Tibial nerve (tissue), 4 donors: ENCODE measurements at places on chromosomes 16 and 17.
A peak's percentile ranks its signal among the peaks of the same experiment; 100 is the strongest.

DNA sequence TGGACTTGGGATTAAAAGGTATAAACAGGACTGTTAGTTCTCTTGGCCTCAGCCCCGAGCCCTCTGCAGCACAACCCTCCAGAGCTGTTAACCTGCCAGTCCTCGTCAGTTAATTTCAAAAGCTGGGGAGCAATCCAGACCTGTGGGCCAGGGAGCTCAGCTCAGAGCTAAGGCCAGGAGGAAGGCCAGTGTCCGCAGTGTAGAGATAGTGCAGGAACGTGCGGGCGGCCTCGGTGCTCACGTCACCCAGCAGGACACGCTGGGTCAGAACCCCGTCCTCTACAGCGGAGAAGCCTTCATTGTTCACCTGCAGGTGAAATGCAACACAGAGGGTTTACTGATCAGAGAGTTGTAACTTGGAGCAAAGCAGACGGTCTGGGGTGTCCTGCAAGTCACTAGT, 15.4 kb upstream of the NLRC3 start:
- H3K4me1 ChIP-seq = no peaks in the 10 kb centered on the region
- no peaks in the 10 kb centered on the region for H3K27me3 ChIP-seq
- H3K36me3 ChIP-seq = no peaks in the 10 kb centered on the region
- no peak overlapping the region for H3K4me3 ChIP-seq
- DNase-seq = no peak

- no peaks in the 10 kb centered on the region for H3K36me3 ChIP-seq
- DNase-seq = no peak
- no peak overlapping the region for H3K27ac ChIP-seq
- no peak overlapping the region for H3K4me3 ChIP-seq
Measured at GRCh38 chr16:82845116-82845515, 218.3 kb downstream of the CDH13 start.

- H3K36me3 ChIP-seq = no peaks in the 10 kb centered on the region
- peak overlapping the region; percentile 78 for H3K27ac ChIP-seq
- H3K27me3 ChIP-seq = no peaks in the 10 kb centered on the region
- DNase-seq = no peak
Measured at GRCh38 chr17:67245694-67246402, 852 bp upstream of the HELZ start.

DNA sequence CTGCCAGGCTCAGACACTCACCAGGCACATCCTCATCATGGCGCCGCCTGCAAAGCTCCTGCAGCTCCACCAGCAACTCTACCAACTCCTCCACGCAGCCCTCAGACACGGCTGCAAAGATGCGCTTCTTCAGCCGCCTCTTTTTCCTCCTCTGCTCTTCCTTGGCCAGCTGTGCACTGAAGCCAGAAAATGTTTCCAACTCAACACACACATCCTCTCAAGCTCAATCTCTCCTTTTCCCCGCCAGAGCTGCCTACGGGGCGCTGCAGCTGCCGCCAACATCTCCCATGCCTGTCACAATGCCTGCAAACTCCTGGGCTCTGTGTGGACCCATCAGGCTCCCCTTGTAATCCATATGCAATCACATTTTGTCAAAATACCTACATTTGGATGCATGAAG, 14.2 kb downstream of the TRPV3 start:
- H3K4me3 ChIP-seq = no peak overlapping the region
- H3K4me1 ChIP-seq = peaks cover 3% of the 10 kb centered on the region
- no peaks in the 10 kb centered on the region for H3K36me3 ChIP-seq
- no peak for DNase-seq
- no peaks in the 10 kb centered on the region for H3K27me3 ChIP-seq
- no peak overlapping the region for H3K27ac ChIP-seq

DNA sequence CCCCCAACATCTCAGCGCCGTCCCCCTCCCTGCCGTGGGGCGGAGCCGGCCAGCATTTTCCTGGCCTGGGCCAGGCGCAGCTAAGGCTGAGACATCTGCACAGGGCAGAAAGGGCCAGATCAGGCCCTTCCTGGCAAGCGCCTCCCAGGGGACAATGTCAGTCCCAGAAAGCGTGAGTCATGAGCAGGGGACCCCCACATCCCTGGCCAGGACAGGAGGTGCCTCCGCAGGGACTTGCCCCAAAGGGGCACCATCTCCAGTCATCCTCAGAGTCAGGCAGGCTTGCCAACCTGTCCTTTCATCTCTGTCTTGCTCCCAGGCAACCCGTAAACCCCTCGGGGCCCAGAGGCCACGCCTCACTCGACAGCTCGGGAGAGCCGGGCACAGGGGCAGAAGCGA, 43.2 kb downstream of the SOCS1 start:
- DNase-seq = no peak
- no peak overlapping the region for H3K27ac ChIP-seq
- H3K36me3 ChIP-seq = no peaks in the 10 kb centered on the region
- H3K27me3 ChIP-seq = no peaks in the 10 kb centered on the region
- H3K4me1 ChIP-seq = no peaks in the 10 kb centered on the region

DNA sequence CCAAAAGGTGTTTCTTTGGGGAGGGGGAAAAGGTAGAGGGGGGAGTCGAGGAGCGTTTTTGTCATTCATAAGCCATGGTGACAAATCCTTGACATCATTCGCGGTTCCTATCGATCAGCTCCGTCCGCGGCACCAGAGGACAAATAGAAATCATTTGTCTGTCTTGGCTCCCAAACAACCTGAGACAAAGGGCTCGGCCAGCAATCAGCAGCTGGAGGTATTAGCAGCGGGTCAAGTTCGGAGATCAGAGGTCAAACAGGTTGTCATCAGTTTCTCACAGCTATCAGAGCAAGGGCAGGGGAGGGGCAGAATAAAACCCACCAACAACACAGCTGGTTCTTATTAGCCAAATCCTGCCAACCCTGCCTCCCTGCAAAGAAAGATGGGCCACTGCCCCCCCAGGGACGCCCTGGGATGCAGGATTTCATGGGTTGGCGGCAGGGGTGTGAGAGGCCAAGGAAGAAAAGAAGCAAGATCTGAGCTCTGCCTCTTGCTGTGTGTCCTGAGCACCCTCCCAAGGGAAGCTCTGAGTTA, 145.3 kb upstream of the LHX1 start:
- H3K27me3 ChIP-seq = peaks cover 14% of the 10 kb centered on the region
- no peak for DNase-seq
